Natural killer cell (primary cell): ENCODE measurements at places on chromosomes 7 and 10. TPM values are rescaled to one million over a fixed set of nuclear protein-coding genes. Genes with fewer than 3 reads are reported as not detected.
A peak's percentile ranks its signal among the peaks of the same experiment; 100 is the strongest.

DNA sequence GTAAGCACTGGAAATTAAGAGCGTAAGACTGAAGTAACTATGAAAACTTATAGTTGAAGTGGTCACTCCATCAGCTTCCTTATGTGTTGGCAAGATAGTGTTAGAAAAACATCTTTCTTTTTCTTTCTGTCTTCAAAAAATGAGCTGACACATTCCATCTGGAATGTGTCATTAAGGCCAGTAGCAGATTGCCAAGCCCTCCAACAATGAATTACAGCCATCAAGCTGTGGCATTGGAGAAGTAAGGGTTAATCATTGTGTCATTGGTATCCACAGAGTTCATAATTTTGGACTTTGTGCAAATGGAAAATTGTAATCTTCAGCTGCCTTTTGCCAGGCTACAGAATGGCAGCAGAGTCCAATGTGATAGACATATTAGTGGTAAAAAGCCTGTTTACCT, 926.3 kb downstream of the NRG3 start:
- DNase-seq: no peak

GRCh38 chr7:115911465-115911864, 119.1 kb downstream of the TFEC start:
- no peak for DNase-seq

- no peak for DNase-seq
These were observed 32.7 kb upstream of the LOXL4 start for GRCh38 chr10:98300526-98301229.

DNA sequence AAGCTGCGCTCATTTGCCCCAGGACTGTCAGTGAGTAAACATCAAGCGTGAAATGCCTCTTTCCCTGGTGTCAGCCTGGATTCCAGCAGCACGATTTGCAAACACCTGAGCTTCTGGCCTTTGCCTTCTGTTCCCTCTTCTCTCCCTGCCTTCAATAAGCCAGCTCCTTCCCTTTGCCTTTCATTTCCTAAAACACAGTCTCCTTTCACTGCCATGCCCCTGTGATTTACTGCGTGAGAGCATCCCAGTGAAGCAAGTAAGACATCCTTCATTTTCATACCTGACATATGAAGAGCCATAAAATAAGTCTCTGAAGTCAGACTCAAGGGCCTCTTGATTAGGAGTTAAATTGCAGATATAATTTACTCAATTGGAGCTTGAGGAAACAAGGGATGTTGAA, 681.8 kb downstream of the TYW1 start:
- DNase-seq: no peak

Gene SLC39A12
- not detected for total RNA-seq

DNA sequence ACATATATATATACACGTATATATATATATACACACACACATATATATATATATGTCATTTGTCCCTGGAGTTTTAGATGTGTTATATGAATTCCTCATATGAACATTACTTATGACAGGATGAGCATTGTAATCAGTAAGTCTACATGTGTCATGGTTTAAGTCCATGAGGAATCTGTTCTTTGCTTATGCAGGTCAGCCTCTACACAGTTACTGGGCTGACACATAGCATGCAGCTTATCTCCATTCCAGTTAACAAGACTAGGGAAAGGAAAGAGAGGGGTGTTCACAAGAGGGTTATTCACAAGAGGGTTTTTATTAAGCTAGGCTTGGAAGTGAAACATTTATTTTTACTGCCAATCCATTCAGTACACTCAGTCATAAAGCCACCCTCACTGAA, 226.7 kb downstream of the SNX13 start:
- DNase-seq: no peak

Gene MEIG1
- total RNA-seq: not detected

Gene ADCYAP1R1
- not detected for total RNA-seq

Gene PCLO
- not detected for total RNA-seq

DNA sequence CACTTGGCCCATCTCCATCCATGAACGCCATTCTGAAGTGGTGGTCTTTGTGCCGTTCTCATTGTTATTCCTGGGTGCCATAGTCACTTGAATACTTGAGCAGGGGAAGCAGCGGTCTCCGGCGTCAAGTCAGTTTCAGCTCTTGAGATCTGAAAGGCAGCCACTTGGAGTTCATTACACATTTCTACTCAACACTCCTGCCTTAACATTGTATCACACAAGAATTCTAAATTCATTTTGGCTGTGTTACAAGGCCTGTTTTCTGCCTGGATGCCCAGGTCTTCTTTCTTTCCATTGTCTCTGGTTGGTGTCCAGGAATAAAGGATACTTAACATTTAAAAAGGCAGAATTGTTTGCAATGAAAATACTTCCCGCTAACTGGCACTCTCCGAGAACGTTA, 69.0 kb upstream of the RAB11FIP2 start:
- DNase-seq: no peak

GRCh38 chr10:119737823-119738222, 12.0 kb downstream of the INPP5F start:
- DNase-seq: no peak

GRCh38 chr7:44277391-44277790, 48.0 kb downstream of the CAMK2B start:
- DNase-seq: no peak

DNA sequence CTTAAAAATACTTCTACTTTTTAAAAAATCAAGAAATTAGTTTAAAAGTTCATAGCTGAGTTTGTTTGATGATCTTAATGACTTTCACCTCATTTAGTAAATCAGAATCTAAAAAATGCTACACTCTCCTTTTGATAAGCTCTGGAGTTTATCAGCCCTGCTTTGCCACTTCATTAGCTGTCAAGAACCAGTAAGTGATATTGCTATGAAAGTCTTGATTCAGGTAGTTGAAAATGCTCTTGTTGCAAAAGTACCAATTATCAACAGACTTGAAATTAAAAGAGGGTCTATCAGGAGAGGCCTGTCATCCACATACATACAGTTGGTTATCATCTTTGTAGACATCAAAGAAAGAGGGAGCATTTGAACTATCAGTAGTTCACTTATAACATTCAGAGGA, 41.6 kb downstream of the SEMA3A start:
- no peak for DNase-seq

DNA sequence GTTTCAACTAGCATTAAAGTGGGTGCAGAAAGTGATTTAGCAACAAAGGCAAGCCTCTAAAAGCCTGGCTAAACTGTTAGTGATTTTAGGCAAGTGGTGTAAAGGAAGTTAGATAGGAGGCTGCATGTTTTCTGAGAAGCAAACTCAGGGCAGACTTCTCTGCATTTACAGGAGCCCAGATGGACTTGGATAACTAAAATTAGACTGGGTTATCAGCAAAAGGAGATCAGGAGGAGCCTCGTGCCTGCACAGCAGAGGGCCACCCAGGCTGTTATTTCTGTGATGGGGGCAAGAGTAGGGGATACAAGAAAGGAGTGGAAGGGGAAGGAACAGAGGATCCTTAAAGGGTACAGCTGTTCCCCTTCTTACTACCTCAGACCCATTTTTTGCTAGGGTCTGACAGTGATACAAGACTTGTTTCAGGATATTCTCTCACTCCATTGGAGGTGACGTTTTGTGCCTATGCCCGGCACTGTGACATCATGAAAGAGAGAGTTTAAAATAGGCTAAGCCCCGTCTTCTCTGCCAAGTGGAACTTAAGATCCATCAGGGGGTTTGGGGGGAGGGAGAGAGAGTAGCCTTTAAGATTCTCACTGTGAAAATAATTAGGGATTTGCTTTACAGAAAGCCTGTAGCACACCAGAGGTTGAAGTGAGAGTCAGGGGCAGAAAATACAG, 49.6 kb upstream of the PDCD4 start:
- DNase-seq: no peak

DNA sequence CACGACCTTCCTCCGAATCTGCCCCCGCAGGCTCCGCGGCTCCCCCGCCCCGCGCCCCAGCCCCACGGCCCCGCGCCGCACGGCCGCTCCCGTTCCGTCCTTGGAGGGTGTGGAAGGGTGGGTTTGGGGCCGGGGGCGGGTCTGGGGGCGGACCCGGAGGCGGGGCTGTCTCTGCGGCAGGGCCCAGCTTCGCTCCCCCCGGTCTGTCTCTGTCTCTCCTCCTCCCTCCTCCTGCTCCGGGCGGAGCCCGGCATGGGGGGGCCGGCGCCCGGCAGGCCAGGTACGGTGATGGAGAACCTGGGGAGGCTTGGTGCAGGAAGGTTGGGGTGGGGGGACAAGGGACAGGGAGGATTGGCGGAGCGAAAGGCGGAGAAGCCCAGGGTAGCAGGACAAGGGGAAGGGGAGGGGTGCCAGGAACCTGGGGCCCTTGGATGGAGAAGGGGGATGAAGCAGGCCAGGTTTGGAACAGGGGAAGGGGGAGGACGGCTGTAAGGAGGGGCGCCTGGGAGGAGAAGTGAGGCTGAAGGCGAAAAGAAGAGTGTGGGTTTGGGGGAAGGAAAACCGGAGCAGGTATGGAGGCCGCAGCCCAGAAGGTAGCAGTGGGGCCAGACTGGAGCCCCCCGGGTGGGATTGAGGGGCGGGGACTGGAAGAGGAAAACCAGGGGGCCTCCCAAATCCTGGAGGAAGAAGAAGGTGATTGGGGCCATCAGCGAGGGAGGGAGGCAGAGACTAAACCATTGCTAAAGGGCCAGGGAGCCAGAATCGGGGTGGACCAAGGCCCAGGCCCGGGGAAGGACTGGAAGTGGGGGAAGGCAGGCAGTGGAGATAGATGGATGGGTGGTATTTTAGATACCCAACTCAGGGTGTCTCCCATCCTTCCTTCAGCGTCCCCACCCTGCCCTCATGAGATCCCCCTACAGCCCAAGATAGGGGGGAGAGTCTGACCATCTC, at the start of gene NYAP1:
NYAP1 (plus strand) TSS at position 206 of the 951 bp plus-strand sequence. CDS start 1,385 bp downstream, outside the sequence.
- DNase-seq: no peak

GRCh38 chr7:36663481-36663880, 60.8 kb downstream of the AOAH start:
- DNase-seq: no peak

DNA sequence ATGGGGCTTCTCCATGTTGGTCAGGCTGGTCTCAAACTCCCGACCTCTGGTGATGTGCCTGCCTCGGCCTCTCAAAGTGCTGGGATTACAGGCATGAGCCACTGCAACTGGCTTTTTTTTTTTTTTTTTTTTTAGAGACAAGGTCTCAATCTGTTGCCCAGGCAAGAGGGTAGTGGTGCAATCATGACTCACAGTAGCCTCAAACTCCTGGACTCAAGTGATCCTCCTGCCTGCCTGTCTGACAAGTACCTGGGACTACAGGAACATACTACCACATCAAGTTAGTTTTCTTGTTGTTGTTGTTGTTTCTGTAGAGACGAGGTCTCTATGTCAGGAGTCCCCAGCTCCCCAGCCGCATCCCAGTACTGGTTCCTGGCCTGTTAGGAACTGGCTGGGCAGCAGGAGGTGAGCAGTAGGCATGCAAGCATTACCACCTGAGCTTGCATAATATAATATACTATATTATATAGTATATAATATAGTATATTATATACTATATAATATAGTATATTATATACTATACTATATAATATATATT, 55.7 kb downstream of the TPK1 start:
- no peak for DNase-seq

DNA sequence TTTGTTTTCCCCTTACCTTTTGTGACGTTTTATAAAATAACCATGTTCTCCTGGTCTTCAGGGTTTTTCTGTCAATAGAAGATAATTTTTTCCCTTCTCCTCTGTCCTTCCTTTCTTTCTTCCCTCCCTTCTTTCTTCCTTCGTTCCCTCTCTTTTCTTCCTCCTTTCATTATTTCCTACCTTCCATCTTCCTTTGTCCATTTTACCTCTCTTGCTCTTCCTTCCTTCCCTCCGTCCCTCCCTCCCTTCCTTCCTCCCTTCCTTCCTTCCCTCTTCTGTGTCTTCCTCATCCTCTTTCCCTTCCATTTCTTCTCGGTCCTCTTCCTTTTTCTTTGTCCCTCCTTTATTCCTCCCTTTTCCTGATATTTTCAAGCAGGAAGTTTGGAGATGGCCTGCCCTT, 128.2 kb downstream of the TEX36 start:
- DNase-seq: no peak

- peak; percentile 20 for DNase-seq
These were observed 233.3 kb upstream of the CACNA2D1 start for GRCh38 chr7:82676777-82677463.

Gene ZNRF2
- total RNA-seq: 43.7 TPM

Gene CYP26C1
- total RNA-seq: 0.09 TPM

DNA sequence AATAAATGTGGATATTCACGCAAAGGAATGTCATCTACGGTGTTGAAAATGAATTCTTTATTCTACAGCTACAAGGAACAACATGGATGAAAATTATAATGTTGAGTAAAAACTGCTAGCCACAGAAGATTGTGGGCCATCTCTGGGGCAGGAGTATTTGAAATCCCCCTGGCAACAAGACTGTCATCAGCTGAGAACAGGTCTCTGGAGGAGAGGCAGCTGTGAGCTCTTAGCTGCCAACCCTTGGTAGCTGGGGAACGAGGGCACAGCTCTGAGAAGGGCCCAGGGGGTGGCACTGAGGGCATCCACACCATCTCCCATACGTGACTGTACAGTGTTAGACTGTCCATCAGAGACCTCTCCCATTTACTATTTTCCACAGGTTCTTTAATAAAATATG, 340.1 kb upstream of the MGMT start:
- no peak for DNase-seq

DNA sequence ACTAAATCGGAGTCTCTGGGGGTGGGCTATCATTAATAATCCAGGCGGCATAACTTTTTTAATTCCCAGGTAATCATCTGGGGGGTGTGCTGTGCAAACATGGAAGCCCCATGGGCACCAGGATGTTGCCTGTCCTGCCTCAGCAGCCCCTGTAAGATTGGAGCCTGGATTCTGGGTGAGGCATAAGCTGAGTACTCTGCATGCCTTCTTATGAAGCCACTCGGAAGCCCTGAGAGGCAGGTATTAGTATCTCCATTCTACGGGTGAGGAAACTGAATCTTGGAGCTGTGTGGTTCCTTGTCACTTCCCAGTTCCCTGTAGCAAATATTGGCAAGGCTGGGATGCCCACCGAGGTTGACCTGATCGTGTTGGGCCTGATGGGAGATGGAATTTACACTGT, 7.4 kb upstream of the OPN4 start:
- no peak for DNase-seq

Gene ACSL5
- 71.2 TPM for total RNA-seq

DNA sequence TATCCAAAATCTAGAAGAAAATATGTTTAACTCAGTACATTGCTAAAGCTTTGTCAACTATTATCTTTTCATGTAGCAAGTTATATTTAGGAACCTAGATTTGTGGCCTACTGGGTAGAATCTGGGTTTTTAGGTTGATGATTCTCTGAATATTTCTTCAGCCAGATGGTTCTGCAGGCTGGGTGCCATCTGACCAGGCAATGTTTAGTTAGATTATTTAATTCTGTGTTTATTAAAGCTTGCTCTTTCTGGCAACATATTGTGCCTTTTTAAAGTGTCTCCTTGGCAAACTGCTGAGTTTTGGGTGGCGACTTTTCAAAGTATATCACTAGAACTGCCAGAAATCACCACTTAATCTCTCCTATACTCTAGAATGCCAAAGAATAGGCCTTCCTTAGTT, 114.1 kb downstream of the LHFPL3 start:
- DNase-seq: no peak
